ENCODE measurements at places on chromosomes 2 and 18. TPM values are rescaled to one million over a fixed set of nuclear protein-coding genes. Genes with fewer than 3 reads are reported as not detected.

- DNase-seq = no peak
- H3K4me1 ChIP-seq = no peaks in the 10 kb centered on the region
- no peaks in the 10 kb centered on the region for H3K27me3 ChIP-seq
- H3K36me3 ChIP-seq = peaks cover 9% of the 10 kb centered on the region
- no peak overlapping the region for H3K27ac ChIP-seq
Measured at GRCh38 chr2:99285526-99285925, 15.5 kb downstream of the LYG1 start.

DNA sequence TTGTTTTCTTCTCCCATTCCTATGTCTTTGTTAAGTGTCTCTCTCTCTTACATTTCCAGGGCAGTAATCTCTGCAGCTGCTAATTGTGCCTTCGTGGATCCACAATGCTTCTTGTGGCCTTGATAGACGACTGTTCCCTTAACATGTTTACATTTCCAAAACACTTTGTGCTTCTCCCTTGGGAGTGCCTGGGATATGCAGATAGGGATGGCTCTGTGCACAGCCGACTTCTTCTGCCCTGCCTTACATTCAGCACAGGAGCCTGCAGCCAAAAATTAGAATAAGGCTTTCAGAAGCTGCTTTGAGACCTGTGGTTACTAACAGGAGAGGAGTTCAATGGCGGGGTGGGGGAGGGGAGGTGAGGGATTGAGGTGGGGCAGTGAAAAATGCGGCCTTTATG lies 328.9 kb downstream of the TDRD15 start:
- H3K36me3 ChIP-seq = no peaks in the 10 kb centered on the region
- H3K4me3 ChIP-seq = no peak overlapping the region
- no peak for DNase-seq
- H3K4me1 ChIP-seq = no peaks in the 10 kb centered on the region
- H3K27me3 ChIP-seq = no peaks in the 10 kb centered on the region

- no peaks in the 10 kb centered on the region for H3K4me1 ChIP-seq
- H3K27ac ChIP-seq = no peak overlapping the region
- no peaks in the 10 kb centered on the region for H3K27me3 ChIP-seq
- H3K4me3 ChIP-seq = no peak overlapping the region
- DNase-seq = no peak
- no peaks in the 10 kb centered on the region for H3K36me3 ChIP-seq
Measured at GRCh38 chr2:2332381-2332780, 1.3 kb upstream of the MYT1L start.

STARD7 gene
- total RNA-seq = 212 TPM

DNA sequence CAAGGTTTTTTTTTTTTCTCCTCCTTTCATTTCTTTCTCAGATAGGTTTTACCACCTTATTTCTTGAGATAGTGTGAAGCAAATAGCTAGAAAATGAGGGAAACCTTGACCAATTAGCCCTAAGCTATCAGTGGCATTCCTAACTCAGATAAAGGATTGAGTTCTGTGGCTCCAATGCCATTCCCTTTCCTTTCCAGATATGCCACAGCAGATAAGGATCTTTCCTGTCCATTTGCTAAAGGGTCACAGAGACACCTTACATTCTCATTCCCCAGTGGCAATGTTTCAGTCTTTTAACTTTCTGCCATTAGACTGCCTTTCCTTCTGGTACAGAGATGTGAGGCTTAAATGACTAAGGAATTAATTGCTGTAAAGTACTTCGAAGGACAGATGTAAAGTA lies 81.7 kb downstream of the MGAT5 start:
- peaks cover 23% of the 10 kb centered on the region for H3K36me3 ChIP-seq
- DNase-seq = no peak
- H3K27me3 ChIP-seq = no peaks in the 10 kb centered on the region
- H3K27ac ChIP-seq = no peak overlapping the region

Data from activated CD4-positive, alpha-beta T cell treated with anti-CD3 and anti-CD28 coated beads, Interleukin-2, amount 10 ng/mL, durations not matched to agents 24 days and 14 days (primary cell).